ENCODE measurements at places on chromosomes 12 and 14. TPM values are rescaled to one million over a fixed set of nuclear protein-coding genes. Genes with fewer than 3 reads are reported as not detected.

The SLC25A47 gene
- total RNA-seq: not detected

- H3K36me3 ChIP-seq: no peaks in the 10 kb centered on the region
- no peak for DNase-seq
- H3K27ac ChIP-seq: no peak overlapping the region
- H3K27me3 ChIP-seq: peaks cover 43% of the 10 kb centered on the region
- H3K4me3 ChIP-seq: no peak overlapping the region
Measured at GRCh38 chr12:51869496-51869865, 18.4 kb upstream of the ANKRD33 start.

The MYH6 gene
- total RNA-seq: not detected

The NEUROD4 gene
- total RNA-seq: not detected

The EXD2 gene
- total RNA-seq: 9.4 TPM

The DHH gene
- 0.14 TPM for total RNA-seq

- no peak for DNase-seq
- H3K36me3 ChIP-seq: no peaks in the 10 kb centered on the region
- H3K4me1 ChIP-seq: peaks cover 6% of the 10 kb centered on the region
Measured at GRCh38 chr12:4068981-4069669, 195.9 kb upstream of the PARP11 start.

- H3K36me3 ChIP-seq: peaks cover 14% of the 10 kb centered on the region
- peaks cover 31% of the 10 kb centered on the region for H3K4me1 ChIP-seq
- peak overlapping the region; percentile 65 for H3K27ac ChIP-seq
- H3K27me3 ChIP-seq: no peaks in the 10 kb centered on the region
Measured at GRCh38 chr12:93847517-93848474, 170.6 kb downstream of the CRADD start.

GRCh38 chr14:94001016-94001415 is 3.9 kb downstream of the CCDC197 start:
- DNase-seq: no peak
- H3K27ac ChIP-seq: no peak overlapping the region
- peaks cover 10% of the 10 kb centered on the region for H3K27me3 ChIP-seq
- H3K36me3 ChIP-seq: no peaks in the 10 kb centered on the region
- H3K4me1 ChIP-seq: peaks cover 24% of the 10 kb centered on the region

DNA sequence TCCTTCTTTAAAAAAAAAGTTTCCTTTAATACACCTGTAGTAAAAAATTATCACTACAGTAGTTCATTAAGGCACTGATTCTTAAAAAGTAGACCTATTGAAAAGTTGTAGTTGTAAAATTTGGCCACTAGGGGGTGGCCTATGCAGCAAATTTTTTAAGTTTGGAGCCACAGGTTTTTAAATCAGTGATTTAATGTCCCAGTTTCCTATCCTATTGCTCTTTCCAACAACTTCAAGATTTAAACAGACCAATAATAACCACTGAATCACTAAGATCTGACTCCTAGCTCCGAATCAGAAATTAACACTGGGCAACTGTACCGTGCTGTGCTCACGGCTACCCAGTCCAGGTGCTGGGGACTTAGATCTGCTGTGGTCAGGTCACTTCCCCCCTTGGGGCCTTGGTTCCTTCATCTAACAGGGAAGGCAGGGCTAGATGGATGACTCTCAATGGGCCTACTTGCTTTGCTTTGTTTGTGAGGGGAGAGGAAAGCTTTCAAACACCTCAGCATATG is 279.3 kb downstream of the MED13L start:
- DNase-seq: peak; percentile 14
- no peak overlapping the region for H3K4me3 ChIP-seq
- peaks cover 6% of the 10 kb centered on the region for H3K4me1 ChIP-seq
- H3K36me3 ChIP-seq: peaks cover 20% of the 10 kb centered on the region
- H3K27me3 ChIP-seq: no peaks in the 10 kb centered on the region
- no peak overlapping the region for H3K27ac ChIP-seq

The MARCHF9 gene
- 24.3 TPM for total RNA-seq

DNA sequence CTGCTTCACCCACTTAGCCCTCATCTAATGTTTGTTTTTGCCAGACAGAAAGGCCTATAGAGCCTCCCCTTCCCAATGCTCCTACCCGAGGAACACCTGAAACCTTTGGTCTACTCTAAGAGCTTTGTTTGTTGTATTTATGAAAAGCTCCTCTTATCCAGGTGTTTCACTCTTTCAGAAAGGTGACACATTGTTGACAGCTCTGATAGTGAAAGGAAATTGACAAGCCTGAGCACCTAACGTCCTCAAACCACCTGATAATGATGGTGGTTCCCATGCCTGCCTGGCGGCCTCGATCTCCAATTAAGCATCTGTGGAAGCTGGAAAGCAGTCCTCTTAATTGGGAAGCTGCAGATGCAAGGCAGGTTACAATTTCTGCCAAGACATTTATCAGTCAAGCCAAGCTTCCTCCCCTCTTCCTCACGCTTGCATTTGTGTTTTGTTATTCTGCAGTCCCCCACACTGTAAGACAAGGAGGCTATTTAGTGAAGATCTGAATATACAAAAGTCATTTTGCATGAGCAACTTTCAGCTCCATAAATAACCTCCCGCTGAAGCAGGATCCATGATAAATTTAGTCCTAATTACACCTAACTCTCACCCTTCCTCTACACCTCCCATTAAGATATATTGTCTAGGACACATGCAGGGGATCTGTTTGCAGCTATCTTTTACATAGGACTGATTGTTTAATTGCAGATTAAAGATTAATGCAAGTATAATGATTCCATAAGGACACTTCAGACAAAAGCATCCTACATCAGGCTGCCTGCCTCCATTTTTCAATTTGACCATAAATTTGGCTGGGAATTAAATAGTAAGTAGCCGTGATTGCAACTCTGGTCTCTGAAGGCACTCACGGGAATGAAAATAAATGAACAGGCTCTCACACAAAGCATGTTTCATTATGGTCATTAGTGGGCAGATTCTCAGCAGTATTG is 288.6 kb downstream of the PDZRN4 start:
- no peaks in the 10 kb centered on the region for H3K27me3 ChIP-seq
- no peaks in the 10 kb centered on the region for H3K4me1 ChIP-seq
- DNase-seq: no peak
- H3K27ac ChIP-seq: no peak overlapping the region
- H3K36me3 ChIP-seq: no peaks in the 10 kb centered on the region
- H3K4me3 ChIP-seq: no peak overlapping the region

GRCh38 chr14:54225457-54226060 is 171.2 kb upstream of the CDKN3 start:
- H3K4me3 ChIP-seq: no peak overlapping the region
- H3K27ac ChIP-seq: no peak overlapping the region
- H3K27me3 ChIP-seq: peaks cover 38% of the 10 kb centered on the region
- peaks cover 3% of the 10 kb centered on the region for H3K4me1 ChIP-seq
- H3K36me3 ChIP-seq: no peaks in the 10 kb centered on the region

- DNase-seq: no peak
- H3K36me3 ChIP-seq: no peaks in the 10 kb centered on the region
- peaks cover 1% of the 10 kb centered on the region for H3K27me3 ChIP-seq
- H3K27ac ChIP-seq: no peak overlapping the region
Measured at GRCh38 chr12:64077922-64078321, 144.2 kb downstream of the KICS2 start.

- H3K27me3 ChIP-seq: no peaks in the 10 kb centered on the region
- no peak overlapping the region for H3K4me3 ChIP-seq
- DNase-seq: no peak
- no peak overlapping the region for H3K27ac ChIP-seq
Measured at GRCh38 chr14:59317346-59317745, 128.9 kb downstream of the DAAM1 start.

The CCDC59 gene
- total RNA-seq: 93.9 TPM

- no peaks in the 10 kb centered on the region for H3K27me3 ChIP-seq
- no peak overlapping the region for H3K4me3 ChIP-seq
- no peaks in the 10 kb centered on the region for H3K4me1 ChIP-seq
- no peak overlapping the region for H3K27ac ChIP-seq
- DNase-seq: no peak
Measured at GRCh38 chr14:82621881-82622450, 1088.3 kb upstream of the SEL1L start.

- H3K27me3 ChIP-seq: peaks cover 11% of the 10 kb centered on the region
- H3K4me3 ChIP-seq: no peak overlapping the region
- no peaks in the 10 kb centered on the region for H3K36me3 ChIP-seq
- no peak for DNase-seq
- H3K27ac ChIP-seq: no peak overlapping the region
- H3K4me1 ChIP-seq: peaks cover 3% of the 10 kb centered on the region
Measured at GRCh38 chr12:119157528-119157927, 21.2 kb upstream of the HSPB8 start.

GRCh38 chr14:69316449-69317101 is 56.6 kb downstream of the GALNT16 start:
- no peaks in the 10 kb centered on the region for H3K36me3 ChIP-seq
- no peak overlapping the region for H3K4me3 ChIP-seq
- no peaks in the 10 kb centered on the region for H3K27me3 ChIP-seq
- H3K4me1 ChIP-seq: no peaks in the 10 kb centered on the region

DNA sequence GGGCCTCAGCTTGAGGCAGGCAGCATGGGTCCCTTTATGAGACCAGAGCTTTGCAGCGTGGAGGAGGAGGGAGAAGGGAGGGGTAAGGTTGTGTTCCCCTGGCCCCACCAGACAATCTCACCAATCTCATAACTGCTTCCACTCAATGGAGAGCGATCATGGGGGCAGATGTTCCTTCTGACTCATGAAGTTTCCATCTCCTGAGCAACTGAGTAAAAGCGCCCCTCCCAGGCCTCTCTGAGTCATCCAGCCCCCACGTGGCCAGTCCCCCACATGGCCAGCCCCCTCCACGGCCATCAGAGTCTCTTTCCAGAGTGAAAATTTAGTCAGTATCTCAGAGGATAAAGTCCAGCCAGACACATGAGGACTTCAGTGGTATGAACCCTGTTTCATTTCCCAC is 39.2 kb upstream of the PLXNC1 start:
- H3K4me1 ChIP-seq: peaks cover 29% of the 10 kb centered on the region
- DNase-seq: peak; percentile 90
- H3K36me3 ChIP-seq: no peaks in the 10 kb centered on the region
- H3K27me3 ChIP-seq: peaks cover 3% of the 10 kb centered on the region
- H3K4me3 ChIP-seq: no peak overlapping the region

The PSME1 gene
- 460 TPM for total RNA-seq

GRCh38 chr14:49480979-49481498 is 105.1 kb downstream of the RPS29 start:
- no peak overlapping the region for H3K4me3 ChIP-seq
- no peaks in the 10 kb centered on the region for H3K36me3 ChIP-seq
- H3K27ac ChIP-seq: no peak overlapping the region
- peaks cover 5% of the 10 kb centered on the region for H3K4me1 ChIP-seq

DNA sequence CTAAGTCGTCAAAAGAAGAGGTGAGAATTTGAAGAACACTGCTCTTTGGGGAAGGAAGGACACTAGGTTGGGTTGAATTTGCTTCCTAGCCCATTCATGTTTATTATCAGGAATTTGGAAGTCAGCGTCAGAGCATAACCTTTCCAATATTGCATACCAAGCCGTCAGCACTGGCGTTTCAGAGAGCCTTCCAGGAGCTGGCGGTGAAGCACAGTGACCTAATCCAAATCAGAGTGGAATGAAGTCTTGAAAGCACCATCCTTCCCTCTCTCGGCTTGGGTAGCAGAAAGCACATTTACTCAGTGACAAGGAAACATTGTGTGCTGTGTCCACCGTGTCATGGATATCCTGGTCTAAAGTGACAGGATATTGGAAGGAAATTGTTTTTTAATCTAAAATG is 240.3 kb upstream of the PELI2 start:
- H3K27me3 ChIP-seq: peaks cover 6% of the 10 kb centered on the region
- no peak overlapping the region for H3K4me3 ChIP-seq
- DNase-seq: no peak
- no peaks in the 10 kb centered on the region for H3K4me1 ChIP-seq
- no peak overlapping the region for H3K27ac ChIP-seq

DNA sequence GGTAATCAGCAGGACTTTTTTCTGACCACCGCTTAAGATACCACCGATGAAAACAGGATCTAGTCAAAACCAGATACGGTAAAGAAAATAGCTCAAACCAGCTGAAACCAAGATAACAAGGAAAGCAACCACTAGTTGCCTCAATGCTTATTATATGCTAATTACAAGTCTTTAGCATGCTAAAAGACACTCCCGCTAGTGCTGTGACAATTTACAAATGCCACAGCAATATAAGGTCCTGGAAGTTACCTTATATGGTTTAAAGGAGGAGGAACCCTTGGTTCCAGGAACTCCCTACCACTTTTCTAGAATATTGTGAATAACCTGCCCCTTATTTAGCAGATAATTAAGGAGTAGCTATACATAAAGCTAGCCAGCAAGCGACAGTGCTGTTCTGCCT is 976.4 kb upstream of the SEL1L start:
- H3K4me3 ChIP-seq: no peak overlapping the region
- DNase-seq: no peak
- no peaks in the 10 kb centered on the region for H3K36me3 ChIP-seq
- no peaks in the 10 kb centered on the region for H3K27me3 ChIP-seq
- H3K4me1 ChIP-seq: no peaks in the 10 kb centered on the region
- no peak overlapping the region for H3K27ac ChIP-seq

GRCh38 chr12:2288001-2288400 is 235.2 kb downstream of the CACNA1C start:
- H3K36me3 ChIP-seq: no peaks in the 10 kb centered on the region
- DNase-seq: no peak
- peaks cover 12% of the 10 kb centered on the region for H3K27me3 ChIP-seq
- peaks cover 3% of the 10 kb centered on the region for H3K4me1 ChIP-seq
- H3K27ac ChIP-seq: no peak overlapping the region
- no peak overlapping the region for H3K4me3 ChIP-seq

- peak; percentile 82 for DNase-seq
- no peaks in the 10 kb centered on the region for H3K4me1 ChIP-seq
- H3K36me3 ChIP-seq: no peaks in the 10 kb centered on the region
- H3K27me3 ChIP-seq: peaks cover 2% of the 10 kb centered on the region
Measured at GRCh38 chr12:7806863-7807487, 17.8 kb downstream of the NANOG start.

The NRXN3 gene
- not detected for total RNA-seq

DNA sequence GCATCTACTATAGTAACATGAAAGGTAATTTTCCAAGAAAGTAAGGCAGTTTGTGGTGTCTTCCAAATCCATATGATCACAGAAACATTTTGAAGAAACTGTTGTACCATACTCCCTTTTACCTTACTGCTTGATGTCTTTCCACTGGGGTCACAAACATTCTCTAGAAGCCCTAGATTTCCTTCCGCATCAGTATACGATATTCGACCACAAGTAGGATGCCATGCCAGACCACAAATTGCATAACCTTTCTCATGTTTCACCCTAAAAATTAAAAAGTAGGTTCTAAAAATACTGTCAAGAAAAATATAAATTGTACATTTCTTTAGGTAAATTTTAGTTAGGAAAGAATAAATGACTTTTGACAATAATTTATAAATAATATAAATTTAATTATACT is 26.5 kb downstream of the WDHD1 start:
- H3K4me1 ChIP-seq: no peaks in the 10 kb centered on the region
- no peak for DNase-seq
- H3K36me3 ChIP-seq: peaks cover 49% of the 10 kb centered on the region
- H3K4me3 ChIP-seq: no peak overlapping the region
- H3K27me3 ChIP-seq: no peaks in the 10 kb centered on the region
- H3K27ac ChIP-seq: no peak overlapping the region

The JPH4 gene
- 0.51 TPM for total RNA-seq

DNA sequence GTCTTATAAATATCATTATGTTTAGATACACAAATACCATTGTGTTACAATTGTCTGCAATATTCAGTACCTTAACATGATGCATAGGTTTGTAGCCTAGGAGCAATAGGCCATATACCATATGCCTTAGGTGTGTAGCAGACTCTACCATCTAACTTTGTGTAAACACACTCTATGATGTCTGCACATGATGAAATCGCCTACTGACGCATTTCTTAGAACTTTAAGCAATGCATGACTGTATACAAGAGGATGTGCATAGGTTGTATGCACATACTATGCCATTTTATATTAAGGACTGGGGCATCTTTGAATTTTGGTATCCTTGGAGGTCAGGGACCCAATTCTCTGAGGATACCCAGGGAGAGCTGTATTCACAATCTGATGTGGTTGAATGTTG is 10.1 kb upstream of the BTG1 start:
- no peak overlapping the region for H3K4me3 ChIP-seq
- no peaks in the 10 kb centered on the region for H3K27me3 ChIP-seq
- H3K4me1 ChIP-seq: peaks cover 44% of the 10 kb centered on the region

Data from activated CD8-positive, alpha-beta T cell treated with anti-CD3 and anti-CD28 coated beads for 36 hours (primary cell).